Aorta (tissue), 5 donors: ENCODE measurements at places on chromosomes 12 and 14.

GRCh38 chr12:12721814-12722434 is 4.8 kb downstream of the CDKN1B start:
- DNase-seq = no peak

DNA sequence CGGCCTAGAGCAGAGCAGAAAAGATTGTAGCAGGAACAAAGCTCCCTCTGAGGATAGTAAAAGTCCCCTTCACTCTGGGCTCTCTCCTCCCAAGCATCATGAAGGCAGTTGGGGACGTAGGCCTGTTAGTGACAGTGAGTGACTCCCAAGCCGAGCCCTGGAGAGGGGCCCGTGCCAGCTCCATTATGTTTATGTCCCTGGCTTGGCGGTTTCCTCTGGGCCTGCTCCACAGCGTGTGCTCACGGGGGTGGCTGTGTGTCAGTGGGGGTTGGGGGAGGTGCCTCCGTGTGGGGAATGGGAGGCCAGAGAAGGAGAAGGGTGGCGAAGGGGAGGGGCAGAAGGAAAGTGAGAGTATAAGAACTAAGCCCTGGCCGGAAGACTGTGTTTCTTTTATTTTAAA is 170.0 kb upstream of the VASH1 start:
- DNase-seq = no peak

DNA sequence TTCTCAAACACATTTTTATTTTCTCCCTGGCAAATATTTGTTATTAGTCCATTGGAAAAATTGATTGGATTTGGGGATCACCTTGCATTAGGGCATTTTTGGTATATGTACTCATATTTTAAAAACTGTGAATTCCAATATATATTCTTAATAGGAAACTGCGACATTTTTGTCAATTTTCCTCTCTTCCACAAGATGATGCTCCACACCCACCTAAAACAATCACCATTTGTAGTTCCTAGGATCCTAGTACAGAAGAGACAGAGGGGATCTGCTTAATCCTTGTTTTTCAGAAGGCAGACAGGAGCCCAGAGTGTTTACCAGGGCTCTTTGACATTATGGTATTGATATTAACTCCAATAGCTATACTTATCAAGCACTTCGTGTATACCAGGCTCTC is 22.8 kb upstream of the OASL start:
- DNase-seq = no peak

- no peak for DNase-seq
Observed at GRCh38 chr12:95390932-95391331, 83.0 kb upstream of the METAP2 start.

GRCh38 chr14:20630340-20631022 is 11.0 kb downstream of the OR6S1 start:
- DNase-seq = no peak

GRCh38 chr12:39003541-39004155 is 98.3 kb upstream of the CPNE8 start:
- no peak for DNase-seq

GRCh38 chr14:79443602-79444001 is 767.7 kb downstream of the DIO2 start:
- DNase-seq = no peak

GRCh38 chr12:93113317-93114006 is 184.4 kb upstream of the EEA1 start:
- no peak for DNase-seq

- no peak for DNase-seq
Observed at GRCh38 chr14:84885061-84885460, 644.9 kb upstream of the FLRT2 start.

GRCh38 chr14:58002618-58003017 is 136.7 kb upstream of the SLC35F4 start:
- DNase-seq = no peak

DNA sequence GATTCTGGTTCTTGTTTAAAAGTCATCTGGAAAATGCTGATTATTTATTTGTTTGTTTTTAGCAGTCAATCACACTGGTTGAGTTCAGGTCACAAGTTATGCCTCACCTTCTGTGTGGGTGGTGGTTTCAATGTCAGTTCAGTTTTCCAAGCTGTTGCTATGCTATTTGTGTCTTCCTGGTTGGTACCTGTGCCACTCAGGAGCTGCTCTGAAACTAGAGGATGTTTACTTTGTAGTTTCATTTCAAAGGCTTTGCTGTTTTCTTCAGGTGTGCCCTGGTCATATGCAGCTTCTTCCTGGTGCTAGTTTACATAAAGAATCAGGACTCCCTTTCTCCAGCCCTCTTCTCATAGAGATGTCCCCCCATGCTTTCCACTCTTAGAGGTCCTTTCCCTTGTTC is 75.7 kb upstream of the PPP4R3A start:
- no peak for DNase-seq

DNA sequence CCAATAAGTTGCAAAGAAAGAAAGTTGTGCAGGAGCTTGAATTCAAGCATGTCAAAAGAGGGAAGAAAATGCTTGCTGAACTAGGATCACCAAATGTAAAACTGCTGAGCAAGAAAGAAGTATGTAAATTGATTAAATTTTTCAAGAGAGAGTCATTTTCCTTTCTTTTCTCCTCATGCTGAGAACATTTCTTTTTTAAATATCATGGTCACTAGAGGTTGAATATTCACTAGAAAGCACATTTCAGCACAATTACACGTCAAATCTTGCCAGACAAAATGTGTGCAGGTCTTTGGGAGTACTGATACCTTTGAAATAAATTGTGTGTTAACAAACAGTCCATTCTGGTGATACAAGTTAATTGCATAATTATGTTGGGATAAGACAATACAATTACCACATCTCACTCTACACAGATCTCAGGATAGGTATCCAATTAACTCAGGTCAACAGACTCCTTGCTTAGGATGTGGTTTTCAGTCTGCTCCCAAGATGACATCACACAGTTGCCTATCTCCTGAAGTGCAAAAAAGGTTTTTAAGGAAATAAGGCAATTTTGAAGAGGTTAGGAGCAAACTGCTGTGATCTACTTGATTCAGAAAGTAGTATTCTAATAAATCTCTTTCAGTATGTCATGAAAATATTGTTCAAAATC is 862.2 kb downstream of the RPS29 start:
- no peak for DNase-seq

- no peak for DNase-seq
Observed at GRCh38 chr12:25388183-25388582, 137.5 kb upstream of the KRAS start.

- DNase-seq = no peak
Observed at GRCh38 chr14:45907782-45908181, 654.8 kb upstream of the MIS18BP1 start.

DNA sequence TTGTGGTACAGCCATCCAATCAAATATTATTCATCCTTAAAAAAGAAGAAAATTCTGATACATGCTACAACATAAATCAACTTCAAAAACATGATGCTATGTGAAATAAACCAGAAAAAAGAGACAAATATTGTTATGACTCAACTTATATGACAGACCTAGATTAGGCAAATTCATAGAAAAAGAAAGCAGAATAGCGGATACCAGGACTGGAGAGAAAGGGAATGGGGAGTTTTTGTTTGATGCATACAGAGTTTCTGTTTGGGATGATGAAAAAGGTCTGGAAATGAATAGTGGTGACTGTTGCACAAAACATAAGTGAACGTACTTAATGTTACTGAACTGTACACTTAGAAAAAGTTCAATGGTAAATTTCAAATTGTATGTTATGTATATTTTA is 82.3 kb downstream of the SPPL3 start:
- DNase-seq = no peak

GRCh38 chr12:65741656-65742017 is 82.6 kb upstream of the HMGA2 start:
- no peak for DNase-seq
